ENCODE measurements at places on chromosomes 2 and 18. TPM values are rescaled to one million over a fixed set of nuclear protein-coding genes. Genes with fewer than 3 reads are reported as not detected.

- no peaks in the 10 kb centered on the region for H3K4me1 ChIP-seq
- H3K4me3 ChIP-seq, result no peak overlapping the region
- no peaks in the 10 kb centered on the region for H3K36me3 ChIP-seq
- no peaks in the 10 kb centered on the region for H3K27me3 ChIP-seq
- no peak overlapping the region for H3K27ac ChIP-seq
These were observed 843.7 kb downstream of the LRRTM4 start for GRCh38 chr2:76678383-76679024.

DNA sequence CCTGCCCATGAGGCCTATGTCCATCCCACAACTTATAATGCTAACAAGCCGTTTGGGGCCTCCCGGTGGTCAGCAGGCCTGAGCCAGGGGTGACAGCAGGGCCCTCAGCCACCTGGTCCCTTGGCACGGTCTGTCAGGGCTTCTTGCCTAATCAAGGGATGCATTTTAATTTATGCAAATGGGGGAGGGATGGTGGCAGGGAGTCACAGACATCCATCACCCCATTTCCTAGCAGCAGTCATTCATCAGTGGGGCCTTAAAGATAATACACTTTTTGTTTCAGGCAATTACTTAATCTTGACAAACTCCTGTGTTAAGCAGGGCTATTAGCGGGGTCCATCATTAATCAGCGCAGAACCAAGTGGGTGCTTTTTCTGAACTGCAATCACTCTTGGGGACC is 174.5 kb downstream of the GLI2 start:
- peaks cover 24% of the 10 kb centered on the region for H3K4me1 ChIP-seq
- no peak overlapping the region for H3K27ac ChIP-seq
- H3K4me3 ChIP-seq, result no peak overlapping the region
- H3K27me3 ChIP-seq, result no peaks in the 10 kb centered on the region

Gene KCNE4
- 0.21 TPM for total RNA-seq

Gene SLC1A4
- total RNA-seq, result 12.9 TPM

GRCh38 chr2:224156436-224156835 is 117.3 kb upstream of the SERPINE2 start:
- DNase-seq, result no peak
- no peak overlapping the region for H3K27ac ChIP-seq

DNA sequence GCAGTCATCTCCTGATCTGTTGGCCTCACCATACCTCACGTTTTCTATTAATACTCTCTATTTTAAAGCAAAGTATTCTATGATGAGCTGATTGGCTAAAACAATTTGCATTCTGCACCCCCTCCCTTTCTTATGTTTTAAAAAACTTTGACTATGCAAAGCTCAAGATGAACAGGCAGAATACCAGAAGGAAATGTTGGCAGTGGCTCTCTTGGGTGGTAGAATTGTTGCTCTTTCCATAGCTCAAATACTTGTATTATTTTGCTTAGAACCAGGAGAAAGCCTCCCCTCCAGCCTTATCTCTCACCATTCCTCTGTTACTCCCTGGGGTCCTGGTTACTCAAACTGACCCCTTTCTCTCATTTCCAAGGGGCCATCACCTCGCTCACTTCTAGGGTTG is 14.4 kb downstream of the GPR45 start:
- H3K27me3 ChIP-seq, result no peaks in the 10 kb centered on the region
- no peaks in the 10 kb centered on the region for H3K36me3 ChIP-seq
- DNase-seq, result no peak

Gene STPG4
- 0.36 TPM for total RNA-seq

DNA sequence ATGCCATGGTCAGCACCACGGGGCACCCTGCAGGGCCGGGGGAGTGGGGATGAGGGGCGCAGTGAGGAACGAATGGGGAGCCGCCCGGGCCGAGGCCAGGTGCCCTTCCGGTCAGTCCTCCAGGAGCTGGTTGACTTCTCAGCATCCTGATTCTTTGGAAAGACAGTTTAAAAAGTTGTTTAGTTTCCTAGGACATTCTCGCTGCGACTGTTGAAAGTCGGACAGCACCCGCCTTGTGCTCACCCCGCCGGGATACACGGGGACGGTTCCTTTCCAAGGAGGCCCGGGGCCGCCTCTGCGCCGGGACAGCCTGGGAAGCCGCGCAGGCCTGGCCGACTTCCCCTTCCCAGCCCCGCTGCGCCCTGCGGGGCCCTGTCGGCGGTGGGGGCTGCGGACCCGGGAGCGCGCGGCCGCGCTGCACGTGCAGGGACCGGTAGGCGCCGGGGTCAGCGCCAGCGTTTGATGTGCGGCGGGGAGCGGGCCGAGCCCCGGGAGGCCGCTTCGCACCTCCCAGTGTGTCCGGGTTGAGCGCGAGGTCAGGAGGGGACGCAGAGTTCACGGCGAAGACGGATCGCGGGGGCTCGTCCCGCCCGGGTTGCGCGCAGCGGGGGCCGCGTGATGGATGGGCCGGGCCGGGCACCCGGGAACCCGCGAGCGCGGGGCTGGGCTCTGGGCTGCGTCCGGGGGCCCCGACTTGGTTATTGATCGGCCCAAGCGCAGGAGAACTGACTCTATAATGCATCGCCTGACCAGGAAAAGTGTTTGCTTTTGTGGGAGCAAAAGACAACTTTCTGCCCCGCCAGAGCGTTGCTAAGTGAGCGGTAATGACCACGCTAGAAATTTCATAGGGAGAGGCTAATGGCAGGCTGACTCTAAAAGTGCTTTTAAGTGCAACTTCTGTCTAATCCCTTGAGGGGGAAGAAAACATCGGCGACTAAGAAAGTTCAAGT is 28.0 kb upstream of the SMIM21 start:
- no peaks in the 10 kb centered on the region for H3K27me3 ChIP-seq
- H3K4me1 ChIP-seq, result no peaks in the 10 kb centered on the region

Gene TSHZ1
- total RNA-seq, result 10.0 TPM

DNA sequence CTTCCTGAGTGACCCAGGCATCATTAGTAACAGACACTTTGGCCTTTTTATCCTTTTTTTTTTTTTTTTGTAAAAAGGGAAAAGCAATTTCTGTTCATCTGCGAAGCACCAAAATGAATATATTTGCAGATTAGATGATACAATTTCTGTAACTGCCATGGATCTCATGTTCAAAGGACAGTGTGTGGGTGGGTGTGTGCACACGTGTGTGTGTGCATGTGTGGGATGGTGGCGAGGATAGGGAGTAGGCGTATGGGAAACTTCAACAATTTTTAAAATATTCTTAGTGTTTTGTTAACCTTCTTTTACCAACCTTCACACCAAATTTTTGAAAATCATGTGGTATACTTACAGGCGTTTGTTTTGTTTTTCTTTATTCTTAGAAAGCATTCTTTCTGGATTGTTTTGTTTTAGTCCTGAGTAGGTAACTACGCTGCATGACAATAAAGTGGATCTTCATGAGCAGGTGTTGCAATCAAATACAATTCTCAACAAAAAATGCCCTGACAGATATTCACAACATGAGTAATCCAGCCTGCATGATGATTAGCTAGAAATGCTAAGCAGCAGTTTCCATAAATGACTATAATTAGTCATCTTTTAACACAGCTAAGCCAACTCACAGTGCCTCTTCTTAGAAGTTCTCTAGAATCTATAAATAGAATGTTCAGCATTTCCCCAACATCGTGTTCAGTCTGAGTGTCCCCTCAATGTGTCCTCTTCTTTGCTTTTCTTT is 53.5 kb upstream of the RMDN2 start:
- H3K27me3 ChIP-seq, result no peaks in the 10 kb centered on the region
- H3K4me3 ChIP-seq, result no peak overlapping the region
- H3K36me3 ChIP-seq, result no peaks in the 10 kb centered on the region
- H3K27ac ChIP-seq, result no peak overlapping the region
- no peaks in the 10 kb centered on the region for H3K4me1 ChIP-seq

DNA sequence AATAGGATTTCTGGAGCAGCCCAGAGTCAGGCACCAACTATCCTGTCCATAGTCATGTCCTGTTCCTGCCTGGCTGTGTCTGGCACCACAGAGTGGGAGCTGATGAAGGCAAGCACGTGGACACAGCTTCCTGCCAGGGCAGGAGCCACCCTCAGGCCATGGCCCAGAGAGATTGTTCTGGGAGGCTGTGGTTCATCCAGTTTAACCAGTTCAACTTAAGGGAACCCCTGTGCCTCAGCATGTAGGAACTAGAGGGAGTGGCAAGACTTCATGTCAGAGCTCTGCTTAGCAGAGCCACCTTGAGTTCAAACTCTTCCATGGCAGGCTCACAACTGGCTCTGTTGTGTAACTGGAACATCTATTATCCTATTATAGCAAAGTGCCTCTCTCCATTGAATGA is 73.2 kb upstream of the NCKAP5 start:
- no peak overlapping the region for H3K27ac ChIP-seq
- no peak for DNase-seq
- H3K27me3 ChIP-seq, result no peaks in the 10 kb centered on the region
- H3K4me3 ChIP-seq, result no peak overlapping the region
